ENCODE measurements at places on chromosomes 7 and 10.

GRCh38 chr10:92969151-92969550 is 91.4 kb upstream of the CYP26C1 start:
- no peak overlapping the region for H3K4me3 ChIP-seq
- DNase-seq = no peak
- H3K36me3 ChIP-seq = no peaks in the 10 kb centered on the region

DNA sequence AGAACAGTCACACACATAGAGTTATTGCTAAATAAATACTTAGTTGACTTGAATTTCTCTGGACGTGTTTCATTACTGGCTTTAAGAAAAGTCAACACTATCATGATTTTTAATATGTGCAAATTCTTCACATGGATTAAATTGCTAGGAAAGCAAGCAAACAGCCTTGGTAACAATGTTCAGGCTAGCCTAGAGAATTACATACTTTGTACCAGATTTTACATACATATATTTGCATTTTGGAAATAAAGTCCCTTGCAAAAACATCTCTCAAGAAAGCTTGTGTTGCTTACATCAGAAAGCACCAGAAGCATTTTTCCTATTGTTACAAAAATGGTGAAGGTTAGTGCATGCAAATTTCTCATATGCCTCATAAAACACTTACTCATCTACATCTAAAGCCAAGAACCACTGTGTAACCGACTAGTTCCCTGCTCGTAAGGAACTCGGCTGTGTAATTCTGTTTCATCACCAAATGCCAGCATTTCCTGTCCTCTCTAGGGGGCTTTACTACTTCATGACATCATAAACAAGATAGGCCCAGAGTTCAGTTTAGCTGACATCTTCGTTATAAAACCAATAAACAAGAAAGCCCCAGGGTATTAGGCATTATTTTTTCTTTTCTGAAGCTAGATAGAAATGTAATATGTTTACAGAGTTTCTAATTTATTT is 87.8 kb downstream of the CFAP58 start:
- no peaks in the 10 kb centered on the region for H3K36me3 ChIP-seq
- H3K4me3 ChIP-seq = no peak overlapping the region
- no peaks in the 10 kb centered on the region for H3K27me3 ChIP-seq

DNA sequence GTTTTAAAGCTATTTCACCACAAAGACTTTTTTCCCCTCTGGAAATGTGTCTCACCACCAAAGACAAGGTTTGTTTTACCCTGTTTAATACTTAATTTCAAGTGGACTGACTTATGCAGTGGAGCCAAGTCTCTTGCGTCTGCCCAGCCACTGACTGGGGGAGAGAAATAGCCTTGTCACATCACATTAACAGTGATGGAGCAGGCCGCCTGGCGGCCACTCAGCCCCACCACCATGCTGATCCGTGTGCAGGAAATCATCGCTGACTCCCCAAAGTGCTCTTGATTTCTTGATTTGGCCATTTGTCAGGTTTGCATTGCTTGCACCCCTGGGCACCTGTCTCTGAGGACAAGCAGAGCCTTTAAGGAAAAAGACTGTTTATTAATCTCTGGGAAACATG is 334.1 kb downstream of the GLRX3 start:
- DNase-seq = no peak
- H3K4me3 ChIP-seq = no peak overlapping the region
- H3K27me3 ChIP-seq = no peaks in the 10 kb centered on the region
- no peak overlapping the region for H3K27ac ChIP-seq
- peaks cover 5% of the 10 kb centered on the region for H3K36me3 ChIP-seq
- H3K4me1 ChIP-seq = no peaks in the 10 kb centered on the region

- H3K27me3 ChIP-seq = no peaks in the 10 kb centered on the region
- H3K4me1 ChIP-seq = peaks cover 3% of the 10 kb centered on the region
- DNase-seq = no peak
- no peak overlapping the region for H3K4me3 ChIP-seq
Measured at GRCh38 chr7:42939457-42940240, 7.5 kb downstream of the MRPL32 start.

All from chondrocyte (in vitro differentiated cells).